Hippocampal formation (tissue), 2 donors: ENCODE measurements at places on chromosomes 2 and 18.

GRCh38 chr2:54595999-54596902 lies 127.2 kb upstream of the EML6 start:
- DNase-seq: no peak

GRCh38 chr2:178998539-178998938 lies 51.4 kb downstream of the CCDC141 start:
- no peak for DNase-seq

- DNase-seq: no peak
These were observed 62.1 kb upstream of the TCF7L1 start for GRCh38 chr2:85071096-85071495.

- DNase-seq: no peak
These were observed 156.2 kb upstream of the NETO1 start for GRCh38 chr18:73023975-73024374.

GRCh38 chr18:27894746-27895145 lies 282.2 kb downstream of the CDH2 start:
- DNase-seq: no peak

GRCh38 chr2:63344575-63345284 lies 243.5 kb downstream of the WDPCP start:
- DNase-seq: no peak

GRCh38 chr18:44128365-44128764 lies 552.3 kb upstream of the SETBP1 start:
- DNase-seq: no peak

GRCh38 chr2:136104977-136105376 lies 13.0 kb downstream of the CXCR4 start:
- no peak for DNase-seq

DNA sequence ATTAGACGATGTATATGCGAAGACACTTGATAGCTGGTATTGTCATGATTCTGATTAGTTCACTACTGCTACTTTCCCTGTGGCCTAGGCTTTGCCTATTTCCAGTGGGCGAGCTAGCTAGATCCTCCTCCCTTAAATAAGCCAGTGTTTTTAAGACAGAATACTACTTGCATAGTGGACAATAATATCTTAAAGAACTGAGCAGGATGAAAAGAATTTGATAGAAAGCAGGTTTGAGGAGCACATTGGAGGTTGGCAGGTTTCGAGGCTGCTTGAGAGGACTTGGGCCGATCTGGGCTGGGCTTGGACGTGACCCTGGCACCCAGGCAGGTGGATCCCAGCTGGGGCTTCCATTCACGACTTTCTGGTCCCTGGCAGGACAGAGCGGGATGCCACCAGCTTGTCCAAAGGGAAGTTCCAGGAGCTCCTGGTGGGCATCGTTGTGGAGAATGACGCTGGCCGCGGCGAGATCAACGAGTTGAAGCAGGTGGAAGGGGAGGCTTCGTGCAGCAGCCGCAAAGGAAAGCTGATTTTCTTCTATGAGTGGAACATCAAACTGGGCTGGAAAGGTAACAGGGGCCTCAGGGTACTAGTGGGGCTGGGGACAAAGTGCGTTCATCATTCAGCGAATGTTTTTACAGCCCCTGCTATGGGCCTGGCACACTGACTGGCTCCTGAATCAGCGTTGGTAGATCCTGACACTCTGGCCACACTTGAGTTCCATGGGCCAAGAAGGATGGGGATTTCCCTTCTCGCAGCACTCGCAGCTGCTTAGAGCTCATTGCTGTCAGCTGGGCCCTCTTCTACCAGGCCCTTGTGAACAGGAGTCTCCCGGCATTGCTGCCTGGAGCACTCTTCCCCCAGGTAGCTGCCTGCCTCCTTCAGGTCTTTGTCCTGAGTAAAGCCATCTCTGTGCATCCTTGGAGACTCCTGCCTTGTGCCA lies 16.9 kb downstream of the C2orf74 start:
- no peak for DNase-seq

GRCh38 chr2:36615222-36615621 lies 17.3 kb upstream of the FEZ2 start:
- no peak for DNase-seq

DNA sequence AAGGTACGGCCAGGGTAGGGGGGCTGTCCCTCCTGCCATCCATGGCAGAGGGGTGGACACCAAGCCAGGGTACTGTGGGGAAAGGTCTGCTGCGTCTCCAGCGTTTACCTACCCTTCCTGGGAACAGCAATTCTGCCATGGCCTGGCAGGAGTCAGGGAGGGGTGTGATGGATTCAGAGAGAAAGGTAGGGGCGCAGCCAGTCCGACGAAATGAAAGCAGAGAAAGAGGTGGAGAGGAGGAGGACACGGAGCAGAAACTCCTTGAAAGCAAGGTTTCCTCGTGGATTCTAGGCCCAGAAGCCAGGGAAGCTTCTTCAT lies 182.9 kb downstream of the ZFP36L2 start:
- no peak for DNase-seq

GRCh38 chr2:219423652-219424377 lies 5.6 kb downstream of the DES start:
- DNase-seq: no peak

- no peak for DNase-seq
These were observed 134.5 kb downstream of the KIAA1328 start for GRCh38 chr18:36963464-36963863.

- DNase-seq: no peak
These were observed 2.7 kb downstream of the RASGRP3 start for GRCh38 chr2:33478968-33479731.
